ENCODE measurements at places on chromosomes 2 and 18.

DNA sequence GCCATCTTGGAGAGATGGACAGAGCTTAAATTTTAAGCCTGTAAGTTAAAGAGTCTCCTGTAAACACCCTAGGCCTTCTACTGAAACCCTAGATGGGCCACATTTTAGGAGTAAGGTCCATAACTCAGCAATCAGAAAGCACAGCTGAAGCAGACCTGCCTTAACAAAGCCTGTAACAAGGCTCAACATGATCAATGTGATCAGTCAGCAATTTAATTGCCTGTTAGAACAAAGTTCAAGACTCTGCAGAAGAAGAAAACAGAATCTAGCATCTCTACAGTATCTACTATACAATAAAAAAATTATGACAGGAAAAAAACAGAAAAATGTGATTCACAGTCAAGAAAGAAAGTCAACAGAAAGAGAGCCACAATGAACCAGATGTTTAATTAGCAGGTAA, 27.1 kb downstream of the SEPTIN10 start:
- DNase-seq: no peak

DNA sequence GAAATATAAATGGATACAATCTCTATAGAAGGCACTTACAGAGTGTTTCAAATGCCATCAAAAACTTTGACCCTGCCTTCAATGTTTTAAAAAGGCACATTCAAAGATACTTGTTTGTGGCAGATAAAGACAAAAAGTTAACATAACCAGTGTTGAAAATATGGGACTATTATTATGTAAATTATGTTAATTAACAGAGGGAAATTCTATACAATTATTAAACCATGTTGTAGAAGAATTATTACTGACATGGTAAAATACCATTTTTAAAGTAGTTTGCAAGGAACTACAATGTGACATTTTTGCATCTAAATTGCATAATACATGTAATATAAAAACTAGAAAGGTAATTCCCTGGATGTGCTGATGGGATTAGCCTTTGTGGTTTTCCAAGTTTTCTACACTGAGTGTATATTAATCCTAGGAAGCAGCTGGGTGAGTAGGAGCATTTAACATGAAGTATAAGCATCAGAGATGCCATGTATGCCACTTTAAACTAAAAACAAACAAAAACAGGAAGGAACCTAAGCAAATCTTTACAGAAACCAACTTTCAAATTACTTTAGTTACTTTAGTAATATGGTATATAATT, 21.7 kb downstream of the MIB1 start:
- no peak for DNase-seq

DNA sequence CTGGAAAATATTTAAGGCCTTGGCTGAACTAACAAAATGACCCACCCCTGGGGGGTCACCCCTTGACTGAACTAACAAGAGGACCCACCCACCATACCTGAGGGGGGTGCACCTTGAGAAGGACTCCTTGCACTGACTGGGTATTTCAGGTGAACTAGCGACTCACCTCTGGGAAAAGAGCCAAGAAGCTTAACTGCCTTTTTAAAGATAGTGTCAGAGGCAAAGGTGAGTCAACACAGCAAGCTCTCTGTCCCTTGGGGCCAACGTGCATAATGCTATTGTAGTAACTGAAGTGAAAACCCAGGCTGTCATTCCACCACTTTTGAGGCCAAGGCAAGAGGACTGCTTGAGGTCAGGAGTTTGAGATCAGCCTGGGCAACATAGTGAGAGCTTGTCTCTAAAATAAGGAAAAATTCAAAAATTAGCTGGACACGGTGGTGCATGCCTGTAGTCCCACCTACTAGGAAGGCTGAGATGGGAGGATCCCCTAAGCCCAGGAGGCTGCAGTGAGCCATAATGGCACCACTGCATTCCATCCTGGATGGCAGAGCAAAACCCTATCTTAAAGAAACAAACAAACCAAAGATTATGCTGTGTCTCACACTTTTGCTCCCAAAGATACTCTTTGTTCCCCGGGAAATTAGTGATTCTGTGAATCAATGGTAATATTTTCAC, 36.4 kb upstream of the ZCCHC2 start:
- no peak for DNase-seq

GRCh38 chr2:46171996-46172546, 125.1 kb upstream of the EPAS1 start:
- DNase-seq: no peak

DNA sequence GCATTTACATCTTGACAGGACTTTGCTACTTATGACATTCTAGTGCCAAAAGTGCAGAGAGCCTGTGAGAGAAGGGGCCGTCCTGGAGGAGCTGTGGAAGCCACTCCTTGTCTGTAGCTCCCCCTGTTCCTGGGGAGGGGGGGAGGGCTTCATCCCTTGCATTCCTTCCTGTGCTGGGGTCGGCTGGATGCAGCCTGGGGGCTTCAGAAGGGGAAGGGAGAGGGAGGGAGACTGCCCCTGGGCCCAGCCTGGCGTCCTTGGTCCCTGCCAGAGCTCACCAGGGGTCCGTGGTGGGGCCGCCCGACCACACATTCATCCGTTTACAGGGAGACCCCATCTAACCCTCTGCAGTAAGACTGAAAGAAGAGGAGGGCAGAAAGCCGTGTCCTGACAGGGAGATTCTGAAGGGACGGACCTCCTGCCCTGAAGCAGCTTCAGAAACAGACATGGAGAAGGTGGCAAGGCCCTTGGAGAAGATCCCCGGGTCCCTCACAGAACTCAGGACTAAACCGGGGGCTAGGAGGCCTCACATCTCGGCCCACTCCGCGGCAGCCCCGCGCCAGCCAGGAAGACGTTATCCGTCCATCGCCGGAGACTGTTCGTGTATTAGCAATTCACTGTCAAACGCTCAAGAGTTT, 258.3 kb upstream of the SALL3 start:
- DNase-seq: no peak

GRCh38 chr2:38613126-38613848, 10.6 kb upstream of the HNRNPLL start:
- no peak for DNase-seq

- no peak for DNase-seq
Measured at GRCh38 chr2:65722028-65722778, 289.8 kb upstream of the SPRED2 start.

- DNase-seq: no peak
Measured at GRCh38 chr2:118779362-118779761, 68.1 kb downstream of the EN1 start.

- DNase-seq: no peak
Measured at GRCh38 chr2:128405467-128405900, 86.8 kb upstream of the HS6ST1 start.

DNA sequence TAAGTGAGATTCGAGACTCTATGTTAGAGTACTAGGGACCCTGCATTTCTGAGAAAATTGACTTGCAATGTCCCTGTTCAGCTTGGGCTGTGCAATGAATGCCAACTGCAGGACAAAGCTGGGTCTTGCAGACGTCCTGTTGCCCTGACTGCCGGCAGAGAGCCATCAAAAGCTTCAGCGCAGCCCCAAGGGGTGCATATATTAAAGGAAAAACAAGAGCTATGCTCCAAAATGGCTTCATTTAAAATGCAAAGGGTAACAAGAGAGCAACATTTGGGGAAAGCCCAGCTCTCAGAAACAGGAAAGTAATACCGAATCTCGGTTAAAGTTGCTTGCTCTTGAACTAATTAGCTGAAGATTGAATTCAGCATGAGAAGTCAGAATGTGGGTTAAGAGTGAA, 110.9 kb upstream of the PNPT1 start:
- DNase-seq: no peak

DNA sequence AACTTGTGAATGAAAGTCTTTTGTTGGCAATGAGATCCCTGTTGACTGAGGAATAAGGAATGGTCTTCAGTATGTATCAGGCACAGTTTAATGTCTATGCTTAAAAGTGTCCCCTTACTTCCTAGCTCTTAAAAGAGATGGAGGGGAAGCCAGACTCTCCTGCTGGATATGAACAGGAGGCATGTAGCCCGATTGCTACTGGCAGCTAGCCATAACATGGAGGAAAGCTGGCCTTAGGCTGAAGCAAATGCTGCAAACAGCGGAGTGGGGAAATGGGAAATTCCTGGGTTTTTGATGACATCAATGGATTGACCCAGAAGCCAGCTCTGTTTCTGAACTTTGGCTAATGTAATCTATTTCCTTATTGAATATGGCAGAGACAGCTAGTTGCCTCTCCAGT, 266.1 kb downstream of the SLC4A3 start:
- DNase-seq: no peak

DNA sequence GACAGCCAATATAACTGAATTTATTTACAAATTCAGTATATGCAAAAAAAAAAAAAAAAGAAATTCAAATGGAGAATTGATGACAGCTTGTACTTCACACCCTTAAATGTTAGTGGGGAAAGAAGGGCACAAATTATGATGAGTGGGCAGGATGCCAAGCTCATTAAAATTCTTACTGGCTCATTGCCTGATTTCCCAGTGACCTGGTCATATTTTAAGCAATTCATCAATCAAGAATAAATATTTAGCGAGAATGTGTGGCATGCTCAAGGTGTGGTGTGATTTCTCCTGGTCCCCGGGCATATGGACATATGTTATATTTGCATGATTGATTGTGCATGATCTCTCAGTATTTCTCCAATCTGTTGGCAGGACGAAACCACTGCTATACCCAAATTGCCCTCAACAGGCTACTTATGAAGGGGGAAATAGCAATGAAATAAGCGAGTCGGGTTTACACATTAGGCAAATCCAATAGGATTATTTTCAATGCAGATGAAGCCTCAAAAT, 883.0 kb downstream of the LRRTM4 start:
- no peak for DNase-seq

GRCh38 chr2:235934774-235935484, 233.3 kb downstream of the GBX2 start:
- DNase-seq: no peak

DNA sequence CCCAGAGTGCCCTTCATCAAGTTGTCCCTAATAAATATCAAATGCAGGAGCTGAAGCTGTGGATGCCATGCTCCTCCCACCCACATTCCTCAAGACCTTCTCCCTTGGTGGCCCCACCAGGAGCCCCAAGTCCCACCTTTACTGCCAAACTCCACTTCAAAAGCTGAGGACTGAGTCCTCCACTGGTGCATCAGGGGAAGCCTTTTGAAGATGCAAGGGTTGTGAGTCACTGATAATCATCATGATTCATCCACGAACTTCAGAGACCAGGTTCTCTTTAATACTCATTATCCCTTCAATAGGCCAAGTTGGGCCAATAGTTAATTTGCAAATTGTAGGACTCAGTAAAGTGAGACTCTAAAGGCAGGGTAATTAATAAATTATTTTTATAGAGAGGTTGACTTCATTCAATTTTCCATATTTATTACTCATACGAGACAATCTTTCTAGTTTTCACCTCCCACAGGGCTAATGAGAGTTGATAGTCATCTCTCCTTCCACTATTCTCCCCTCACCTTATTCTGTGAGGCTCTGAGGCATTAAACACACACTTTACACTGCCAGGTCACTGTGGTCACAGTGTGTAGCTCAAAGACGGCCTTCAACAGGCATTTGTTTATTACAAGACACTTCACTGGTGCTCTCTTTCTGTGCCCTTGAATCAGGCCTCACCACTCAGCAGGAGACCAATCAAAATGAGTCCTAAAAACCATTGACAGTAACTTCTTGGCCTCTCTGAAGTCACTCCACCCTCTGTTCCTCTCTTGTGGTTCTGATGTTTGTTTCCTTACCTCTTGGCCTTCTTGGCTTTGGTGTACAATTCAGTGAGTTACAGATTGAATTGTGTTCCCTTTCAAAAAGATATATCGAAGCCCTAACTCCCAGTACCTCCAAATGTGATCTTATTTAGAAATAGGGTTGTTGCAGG, 99.9 kb downstream of the TRIB2 start:
- DNase-seq: no peak

- DNase-seq: no peak
Measured at GRCh38 chr18:27985832-27986231, 191.1 kb downstream of the CDH2 start.

GRCh38 chr18:79944126-79944731, 7.2 kb downstream of the SLC66A2 start:
- no peak for DNase-seq

DNA sequence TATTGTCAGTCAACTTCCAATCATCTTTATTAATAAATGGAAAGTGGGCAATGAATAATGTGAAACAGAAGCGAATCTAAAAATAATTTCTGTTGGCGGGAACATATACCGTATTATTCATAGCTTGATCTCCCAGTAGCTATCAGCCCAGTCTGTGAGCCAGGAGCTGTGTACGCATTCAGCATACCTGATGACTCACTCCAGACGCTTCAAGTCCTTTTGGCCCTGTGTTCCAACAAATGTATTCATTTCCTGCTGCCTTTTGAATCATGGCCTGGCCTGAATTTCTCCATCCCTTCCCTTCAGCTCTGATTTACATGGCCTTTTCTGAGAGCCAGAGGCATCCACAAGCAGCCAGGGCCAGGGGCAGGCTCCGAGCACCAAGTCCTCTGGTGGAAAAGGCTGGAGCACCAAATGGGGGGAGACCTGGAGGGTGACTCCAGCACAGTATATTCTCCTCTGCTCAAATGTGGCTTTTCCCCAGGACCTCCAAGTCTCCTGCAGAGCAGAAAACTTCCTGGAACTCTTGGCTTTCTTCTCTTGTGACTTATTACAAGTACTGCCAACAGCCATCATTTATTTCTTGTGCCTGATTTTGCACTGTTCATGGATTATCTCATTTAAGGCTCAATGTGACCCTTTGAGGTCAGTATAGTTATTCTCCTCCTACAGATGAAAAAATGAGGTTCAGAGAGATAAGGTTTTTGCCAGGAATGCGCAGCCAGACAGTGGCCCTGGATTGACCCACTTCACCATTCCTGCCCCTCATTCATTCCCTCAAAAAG, 108.7 kb downstream of the EN1 start:
- DNase-seq: no peak

DNA sequence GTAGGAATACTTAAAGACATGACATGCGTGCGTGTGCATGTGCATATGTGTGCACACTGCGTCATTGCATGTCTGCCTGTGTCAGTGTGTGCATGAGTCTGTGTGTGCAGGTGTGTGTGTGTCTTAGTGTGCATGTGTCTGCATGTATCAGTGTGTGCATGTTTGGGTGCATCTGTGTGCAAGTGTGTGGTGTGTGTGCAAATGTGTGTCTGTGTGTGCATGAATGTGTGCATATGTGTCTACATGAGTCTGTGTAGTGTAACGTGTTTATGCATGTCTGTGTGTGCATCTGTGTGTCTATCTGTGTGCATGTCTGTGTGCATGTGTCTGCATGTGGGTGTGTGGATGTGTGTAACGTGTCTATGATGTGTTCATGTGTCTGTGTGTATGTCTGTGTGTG, 30.5 kb downstream of the KCNG2 start:
- no peak for DNase-seq

DNA sequence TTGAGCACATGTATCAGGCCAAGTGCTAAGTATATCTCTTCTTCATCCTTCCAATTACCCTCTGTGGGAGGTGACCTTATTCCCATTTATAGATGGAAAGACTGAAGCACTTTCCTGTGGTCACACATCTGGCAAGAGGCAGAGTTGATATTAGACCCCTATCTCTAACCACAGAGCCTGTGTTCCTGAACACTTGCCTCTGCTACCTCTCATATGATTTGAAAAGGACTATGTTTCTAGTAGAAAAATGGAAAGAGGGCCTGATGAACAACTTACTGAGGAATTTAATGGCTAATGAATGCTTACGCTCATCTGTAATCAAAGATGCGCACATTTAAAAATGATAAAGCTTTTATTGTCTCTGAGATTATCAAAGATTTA, 46.2 kb upstream of the DYNC2LI1 start:
- no peak for DNase-seq
